Retina (tissue), 1 donor: ENCODE measurements at places on chromosomes 6 and 20.
A peak's percentile ranks its signal among the peaks of the same experiment; 100 is the strongest.

- no peak for DNase-seq
Measured at GRCh38 chr20:51413857-51414256, 128.7 kb downstream of the NFATC2 start.

- no peak for DNase-seq
Measured at GRCh38 chr20:17896193-17896723, 72.3 kb downstream of the SNX5 start.

- DNase-seq = no peak
Measured at GRCh38 chr6:151461673-151462072, 9.7 kb upstream of the RMND1 start.

DNA sequence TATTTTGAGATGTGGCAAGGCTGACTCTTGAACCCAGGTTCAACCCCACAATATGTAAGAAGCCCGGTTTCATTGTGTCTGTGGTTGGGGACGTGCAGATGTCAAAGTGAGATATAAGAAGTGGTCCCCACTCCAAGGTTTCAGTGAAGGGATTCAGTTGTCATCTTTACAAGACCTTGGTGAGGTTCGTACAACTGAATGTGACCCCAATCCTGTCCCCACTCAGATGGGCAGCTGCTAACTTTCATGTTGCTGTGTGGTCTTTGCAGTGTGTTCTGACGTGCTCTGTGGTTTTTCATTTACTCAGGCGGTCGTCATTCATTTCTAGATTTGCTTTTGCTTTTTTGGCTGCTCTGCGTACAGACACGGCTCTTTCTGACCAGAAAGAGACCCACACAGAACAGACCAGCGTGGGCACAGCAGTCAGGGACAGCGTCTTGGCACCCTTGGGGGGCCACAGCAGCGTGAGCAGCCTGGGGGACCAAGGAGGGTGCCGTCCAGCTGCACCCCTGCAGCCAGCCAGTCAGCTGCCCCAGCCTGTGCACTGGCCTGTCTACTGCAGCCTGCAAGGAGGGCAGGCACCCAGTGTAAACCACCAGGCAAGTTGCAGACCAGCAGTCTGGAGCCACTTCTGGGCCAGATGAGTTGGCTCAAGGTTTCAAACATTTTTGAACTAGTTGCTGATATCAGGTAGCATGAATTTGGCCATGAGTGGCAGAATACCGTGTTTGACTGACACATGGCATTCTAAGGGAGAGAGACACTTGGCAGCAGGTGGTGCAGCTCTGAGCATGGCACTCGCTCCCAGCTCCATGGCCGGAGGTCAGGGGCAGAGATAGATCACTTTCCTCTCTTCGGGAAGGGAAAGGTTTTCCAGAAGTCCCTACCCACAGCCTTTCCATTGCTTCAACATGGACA lies 49.4 kb upstream of the IRF4 start:
- no peak for DNase-seq

GRCh38 chr6:31087494-31088089 lies 24.8 kb downstream of the C6orf15 start:
- DNase-seq = peak; percentile 81

DNA sequence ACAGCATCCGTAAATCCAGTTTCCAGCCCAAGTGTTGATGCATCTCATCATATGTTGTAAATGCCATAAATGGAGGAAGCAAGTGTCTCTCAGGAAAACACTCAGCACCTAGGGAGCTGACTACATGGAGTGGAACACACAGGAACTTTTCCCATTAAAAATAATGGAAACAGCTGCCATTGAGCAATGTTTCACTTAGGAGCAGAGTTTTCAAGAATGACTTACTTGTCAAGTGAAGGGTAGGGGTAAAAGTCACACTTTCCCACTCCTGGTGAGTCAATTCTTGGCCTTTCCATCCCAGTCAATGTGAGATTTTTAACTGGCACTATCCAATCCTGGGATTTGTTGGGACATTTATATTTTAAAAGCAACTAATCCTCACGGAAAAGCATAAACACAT lies 119.4 kb upstream of the ASF1A start:
- no peak for DNase-seq

GRCh38 chr20:44405785-44406571 lies 50.5 kb downstream of the HNF4A start:
- DNase-seq = no peak
